Immature natural killer cell (primary cell): ENCODE measurements at places on chromosomes 5 and 9.

GRCh38 chr9:107925749-107926297, 436.3 kb upstream of the KLF4 start:
- DNase-seq, result no peak

- no peak for DNase-seq
Measured at GRCh38 chr5:167813389-167813788, 478.1 kb upstream of the WWC1 start.

DNA sequence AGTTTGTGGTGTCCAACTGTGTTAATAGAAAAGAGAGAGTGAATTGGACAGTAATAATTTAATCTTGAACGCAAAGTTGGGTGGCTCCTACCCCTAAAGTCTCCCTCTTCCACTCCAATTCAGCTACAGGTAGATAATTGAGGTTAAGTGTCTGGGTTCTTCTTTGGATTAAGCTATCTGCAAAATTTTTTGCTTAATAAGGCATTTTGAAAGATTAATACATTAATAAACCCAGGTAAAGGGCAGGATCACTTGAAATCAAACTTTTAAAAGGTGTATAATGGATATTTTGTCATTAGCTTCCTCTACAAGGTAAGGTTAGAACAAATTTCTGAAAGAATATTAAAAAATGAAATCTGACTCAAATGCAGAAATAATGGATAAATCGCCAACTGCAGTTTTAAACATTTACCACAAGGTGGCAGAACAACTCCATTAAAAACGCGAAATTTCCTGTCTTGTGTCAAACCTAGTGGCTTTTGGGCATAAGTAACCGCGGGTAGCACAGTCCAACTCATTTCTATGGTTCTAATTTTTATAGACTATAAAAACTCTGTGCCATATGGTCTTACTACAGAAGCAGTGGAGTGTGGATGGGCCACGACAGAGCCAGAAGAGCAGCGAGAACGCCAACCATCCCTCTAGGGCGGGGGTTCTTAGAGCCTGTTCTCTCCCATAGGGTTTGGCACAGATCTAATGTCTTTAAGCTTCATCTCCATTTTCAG, 276.5 kb downstream of the ARHGEF28 start:
- peak; percentile 38 for DNase-seq

DNA sequence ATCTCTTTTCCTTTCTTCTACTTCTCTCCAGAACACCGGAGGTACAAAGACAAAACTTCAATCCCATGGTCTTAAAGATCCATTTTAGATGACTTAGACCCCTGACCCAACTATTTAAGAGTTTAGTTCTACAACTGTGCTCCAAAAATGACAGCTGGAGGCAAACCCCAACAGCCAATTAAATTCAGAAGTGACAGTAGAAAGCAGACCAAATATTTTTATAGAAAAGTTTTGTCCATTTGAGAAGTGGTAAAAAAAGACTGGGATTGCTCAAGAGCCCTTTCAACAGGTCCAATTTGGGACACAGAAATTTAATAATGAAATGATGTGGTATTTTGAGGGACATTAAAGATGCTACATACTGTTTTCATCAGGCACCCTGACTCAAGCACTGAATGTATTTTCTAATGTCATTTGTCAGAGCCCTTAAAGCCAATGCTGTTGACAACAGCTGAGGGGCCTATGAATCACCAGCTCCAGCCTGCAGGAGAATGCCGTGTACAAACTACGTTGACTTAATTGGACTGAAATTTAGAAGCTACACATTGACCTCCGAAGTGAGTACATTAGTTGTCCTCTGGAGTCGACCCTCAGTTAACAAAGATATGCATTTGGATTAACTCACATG, 147.5 kb upstream of the PIK3R1 start:
- DNase-seq, result no peak

- no peak for DNase-seq
Measured at GRCh38 chr5:111942661-111943401, 185.8 kb upstream of the NREP start.

- DNase-seq, result no peak
Measured at GRCh38 chr5:144275329-144275728, 104.7 kb downstream of the KCTD16 start.

GRCh38 chr9:133113163-133113948, 7.7 kb downstream of the RALGDS start:
- peak; percentile 71 for DNase-seq

- DNase-seq, result no peak
Measured at GRCh38 chr9:95511616-95511931, 5.2 kb downstream of the PTCH1 start.

DNA sequence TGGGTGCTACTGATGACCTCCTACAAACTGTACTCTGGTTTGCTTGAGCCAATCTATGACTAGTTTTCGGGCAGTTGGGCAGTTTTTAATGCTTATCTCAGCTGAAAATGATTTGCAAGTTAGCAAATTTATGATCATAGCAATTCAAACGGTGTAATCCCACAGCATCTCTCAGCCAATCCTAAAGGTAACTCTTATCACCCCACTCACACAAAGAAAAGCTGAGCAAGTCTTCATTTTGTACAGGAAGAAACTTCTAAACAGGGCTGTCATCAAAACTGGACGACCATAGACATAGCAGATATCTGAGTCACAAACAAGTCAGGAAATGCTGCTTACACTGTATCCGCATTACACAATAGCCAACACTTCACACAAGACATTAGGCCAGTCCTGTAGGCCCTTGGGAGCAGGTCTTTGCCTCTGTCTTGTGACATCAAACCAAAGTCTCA, 2.6 kb upstream of the ENC1 start:
- no peak for DNase-seq

DNA sequence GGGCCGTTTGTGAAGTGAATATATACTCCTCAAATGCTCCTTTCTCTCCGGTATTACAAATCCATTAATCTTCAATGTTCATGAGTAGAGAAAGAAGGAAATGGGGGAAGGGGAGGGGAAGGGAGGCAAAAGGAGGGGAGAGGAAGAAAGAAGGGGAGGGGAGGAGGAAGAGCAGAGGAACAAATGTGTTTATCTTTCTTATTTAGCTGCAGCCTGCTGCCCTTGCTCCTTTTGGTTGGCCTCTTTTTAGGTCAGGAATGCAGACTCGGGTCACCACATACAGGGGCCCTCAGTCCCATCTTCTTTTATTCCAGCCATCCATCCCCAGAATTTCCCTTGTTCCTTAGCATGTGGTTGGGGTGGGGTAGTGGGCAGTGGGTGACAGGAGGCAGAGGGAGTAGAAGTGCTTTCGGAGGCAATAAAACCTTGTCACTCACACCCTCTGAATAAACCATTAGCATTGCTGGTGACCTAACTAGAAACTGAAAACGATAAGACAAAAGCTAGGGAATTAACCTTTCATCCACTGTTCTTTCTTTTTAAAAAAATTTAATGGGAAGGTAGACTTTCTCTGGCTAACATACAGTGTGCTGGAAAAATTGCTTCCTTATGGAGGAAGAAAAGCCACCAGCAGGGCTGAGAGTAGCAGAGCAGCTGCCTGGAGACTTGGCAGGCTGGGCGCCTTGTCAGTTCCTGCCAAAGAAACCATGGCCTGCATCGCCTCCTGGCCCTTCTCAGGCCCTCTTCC, 16.8 kb upstream of the PRLR start:
- no peak for DNase-seq

- DNase-seq, result no peak
Measured at GRCh38 chr5:79613549-79613948, 1.3 kb downstream of the TENT2 start.

DNA sequence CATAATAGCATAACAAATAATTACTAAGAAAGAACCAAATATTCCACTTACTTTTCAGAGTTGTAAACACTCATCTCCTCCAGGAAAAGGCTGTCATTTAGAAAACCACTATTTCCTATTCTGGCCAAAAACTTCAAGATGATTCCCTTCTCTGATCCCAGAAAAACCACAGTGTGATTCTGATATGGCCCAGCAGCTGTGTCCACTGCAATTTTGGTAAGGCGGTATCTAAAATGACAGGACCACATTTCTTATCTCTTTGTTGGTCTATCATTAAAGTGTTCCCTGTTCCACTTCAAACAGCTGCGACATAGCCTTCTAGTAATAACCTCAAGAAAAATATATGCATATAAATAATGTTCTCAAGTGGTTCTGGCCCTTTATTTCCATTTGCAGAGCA, 96.1 kb downstream of the SEMA6A start:
- DNase-seq, result no peak

- DNase-seq, result no peak
Measured at GRCh38 chr9:129432297-129433154, 188.4 kb downstream of the C9orf50 start.

GRCh38 chr5:57435701-57436134, 46.9 kb downstream of the ACTBL2 start:
- no peak for DNase-seq

GRCh38 chr5:142109331-142110045, 909 bp downstream of the NDFIP1 start:
- DNase-seq, result peak; percentile 47

GRCh38 chr5:78549043-78549442, 99.5 kb downstream of the LHFPL2 start:
- DNase-seq, result no peak

GRCh38 chr9:129415942-129416651, 204.8 kb downstream of the C9orf50 start:
- no peak for DNase-seq

GRCh38 chr9:6887051-6887450, 129.3 kb downstream of the KDM4C start:
- DNase-seq, result no peak

- no peak for DNase-seq
Measured at GRCh38 chr5:30574761-30575160, 618.7 kb upstream of the CDH6 start.

DNA sequence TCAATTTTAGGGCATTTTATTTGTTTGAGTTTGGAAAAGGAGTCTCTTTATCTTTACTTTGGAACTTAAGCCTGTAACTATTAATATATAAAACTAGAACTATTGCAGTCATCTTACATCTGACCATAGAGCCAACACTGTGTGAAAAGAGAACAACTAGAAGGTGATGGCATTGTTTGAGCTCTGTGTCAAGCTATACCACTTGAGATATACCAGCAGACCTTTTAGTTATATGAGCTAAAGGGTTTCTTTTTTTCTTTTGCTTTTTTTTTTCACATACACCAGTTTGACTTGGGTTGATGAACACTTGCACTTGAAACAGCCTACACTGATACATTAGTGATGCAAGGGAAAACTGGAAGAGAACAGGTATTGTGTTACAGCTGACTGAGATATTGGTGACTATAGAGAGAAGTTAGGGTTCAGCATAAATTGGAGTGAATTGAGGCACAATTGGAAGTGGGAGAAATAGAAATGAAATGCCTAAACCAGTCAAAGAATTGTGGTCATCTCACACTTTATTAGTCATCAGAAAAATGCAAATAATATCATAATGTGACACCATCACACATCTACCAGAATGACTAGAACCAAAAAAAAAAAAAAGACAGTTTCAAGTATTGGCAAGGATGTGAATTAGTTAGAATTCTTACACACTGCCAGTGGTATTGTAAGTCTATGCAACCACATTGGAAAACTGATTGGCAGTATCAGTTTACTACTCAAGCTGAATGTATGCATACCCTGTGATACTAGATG, 60.9 kb downstream of the ADRB2 start:
- DNase-seq, result peak; percentile 33

GRCh38 chr5:92371171-92371888, 988.2 kb upstream of the ARRDC3 start:
- DNase-seq, result no peak

- DNase-seq, result peak; percentile 68
Measured at GRCh38 chr9:133406480-133407307, 11.1 kb downstream of the REXO4 start.

DNA sequence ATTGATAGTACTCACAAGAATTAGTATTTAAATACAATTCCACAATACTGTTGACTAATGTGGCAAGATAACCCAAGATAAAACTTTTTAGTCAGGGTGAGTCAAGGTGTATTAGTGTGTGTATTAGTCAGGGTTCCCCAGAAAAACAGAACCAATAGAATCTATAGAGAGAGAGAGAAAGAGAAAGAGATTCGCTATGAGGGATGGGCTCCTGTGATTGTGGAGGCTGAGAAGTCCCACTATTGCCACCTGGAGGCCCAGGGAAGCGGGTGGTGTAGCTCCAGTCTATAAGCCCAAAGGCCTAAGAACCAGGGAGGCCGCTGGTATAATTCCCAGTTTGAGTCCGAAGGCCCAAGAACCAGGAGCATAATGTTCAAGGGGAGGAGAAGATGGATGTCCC, 10.0 kb upstream of the SHISAL2B start:
- no peak for DNase-seq

DNA sequence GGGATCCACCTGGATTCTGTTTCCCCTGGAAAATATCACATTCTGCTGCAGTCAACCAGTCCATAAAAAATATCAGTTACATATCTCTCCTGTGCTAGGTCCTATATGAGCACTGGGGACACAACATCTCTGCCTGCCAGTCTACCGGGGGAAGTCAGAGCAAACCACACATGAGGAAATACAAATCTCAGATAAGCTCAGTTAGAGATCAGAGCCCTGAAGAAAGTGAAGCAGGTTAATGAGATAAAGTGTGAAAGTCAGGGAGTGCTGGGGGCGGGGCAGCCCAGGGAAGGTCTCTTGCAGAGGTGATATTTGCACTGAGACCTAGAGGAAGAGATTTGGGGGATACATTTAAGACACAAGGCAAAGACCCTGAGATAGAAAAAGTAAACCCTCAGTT, 67.8 kb upstream of the SLC1A1 start:
- DNase-seq, result no peak

- DNase-seq, result no peak
Measured at GRCh38 chr9:20315677-20316076, 306.6 kb downstream of the MLLT3 start.

GRCh38 chr9:19498015-19498414, 89.2 kb downstream of the ACER2 start:
- no peak for DNase-seq

- DNase-seq, result no peak
Measured at GRCh38 chr9:98994172-98995058, 50.7 kb downstream of the COL15A1 start.

GRCh38 chr5:96300976-96301375, 132.1 kb downstream of the PCSK1 start:
- no peak for DNase-seq

DNA sequence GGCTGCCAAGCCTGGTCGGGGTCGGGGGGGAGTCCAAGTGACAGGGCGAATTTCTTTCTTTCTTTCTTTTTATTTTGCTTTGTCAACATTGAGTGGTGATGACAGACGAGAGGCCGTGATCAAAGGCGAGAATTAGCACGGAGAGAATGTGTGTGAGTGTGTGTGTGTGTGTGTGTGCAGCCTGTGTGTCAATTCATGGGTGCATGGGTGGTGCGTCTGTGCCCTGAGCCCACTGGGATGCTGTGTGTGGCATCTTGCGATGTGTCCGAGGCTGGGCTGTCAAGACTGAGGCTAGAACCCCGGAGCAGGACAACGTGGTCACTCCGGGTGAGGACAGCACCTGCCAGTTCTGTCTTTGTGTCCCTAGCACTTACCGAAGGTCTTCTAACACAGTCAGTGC, 4.7 kb upstream of the FIBCD1 start:
- DNase-seq, result no peak

- no peak for DNase-seq
Measured at GRCh38 chr9:87503927-87504326, 6.3 kb downstream of the DAPK1 start.

DNA sequence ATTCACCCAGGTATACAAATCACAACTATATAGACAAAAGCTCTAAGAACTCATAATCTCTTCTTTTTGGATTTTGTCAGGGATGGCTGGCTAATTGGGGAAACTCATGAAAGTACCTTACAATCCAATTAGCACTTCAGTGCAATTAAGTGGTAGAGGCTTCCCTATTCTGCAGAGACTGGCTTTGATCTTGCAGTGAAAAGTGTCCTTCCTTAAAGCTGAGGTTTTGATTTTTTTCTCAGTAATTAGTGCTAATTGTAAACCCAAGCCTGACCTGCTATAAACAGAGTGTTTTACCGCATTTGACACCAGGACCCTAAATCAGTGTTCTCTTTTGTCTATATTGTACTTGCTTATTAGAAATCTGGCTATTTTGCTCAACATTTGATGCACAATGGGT, 294.0 kb upstream of the EFNA5 start:
- DNase-seq, result no peak
